Transverse colon (tissue), 4 donors: ENCODE measurements at places on chromosomes 11 and 22. TPM values are rescaled to one million over a fixed set of nuclear protein-coding genes. Genes with fewer than 3 reads are reported as not detected.
A peak's percentile ranks its signal among the peaks of the same experiment; 100 is the strongest.

DNA sequence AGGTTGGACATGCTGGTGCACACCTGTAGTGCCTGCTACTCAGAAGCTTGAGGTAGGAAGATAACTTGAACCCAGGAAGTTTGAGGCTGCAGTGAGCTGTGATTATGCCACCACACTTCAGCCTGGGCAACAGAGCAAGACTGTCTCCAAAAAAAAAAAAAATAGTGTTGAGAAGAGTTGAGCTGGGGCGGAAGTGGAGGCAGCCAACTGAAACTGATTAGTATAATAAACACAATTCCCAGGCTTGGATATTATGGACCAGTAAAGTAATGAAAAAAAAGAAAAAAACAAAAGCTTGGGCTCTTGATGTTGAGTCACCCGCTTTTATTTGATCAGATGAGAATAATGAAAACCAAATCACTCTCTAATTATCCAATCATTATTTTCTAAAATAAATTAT is 21.0 kb downstream of the LDLRAD3 start:
- DNase-seq, result no peak
- no peak overlapping the region for H3K27ac ChIP-seq
- no peaks in the 10 kb centered on the region for H3K27me3 ChIP-seq
- H3K36me3 ChIP-seq, result no peaks in the 10 kb centered on the region
- no peak overlapping the region for H3K4me3 ChIP-seq

GRCh38 chr22:45321827-45322226 is 12.1 kb downstream of the FAM118A start:
- H3K4me3 ChIP-seq, result no peak overlapping the region
- H3K36me3 ChIP-seq, result peaks cover 21% of the 10 kb centered on the region
- H3K27me3 ChIP-seq, result no peaks in the 10 kb centered on the region
- peaks cover 30% of the 10 kb centered on the region for H3K4me1 ChIP-seq

The UPK3A gene
- not detected for total RNA-seq

- peaks cover 4% of the 10 kb centered on the region for H3K27me3 ChIP-seq
- no peaks in the 10 kb centered on the region for H3K4me1 ChIP-seq
- H3K4me3 ChIP-seq, result no peak overlapping the region
- DNase-seq, result no peak
- H3K36me3 ChIP-seq, result no peaks in the 10 kb centered on the region
These were observed 447.4 kb downstream of the BRD1 start for GRCh38 chr22:49380095-49380827.

DNA sequence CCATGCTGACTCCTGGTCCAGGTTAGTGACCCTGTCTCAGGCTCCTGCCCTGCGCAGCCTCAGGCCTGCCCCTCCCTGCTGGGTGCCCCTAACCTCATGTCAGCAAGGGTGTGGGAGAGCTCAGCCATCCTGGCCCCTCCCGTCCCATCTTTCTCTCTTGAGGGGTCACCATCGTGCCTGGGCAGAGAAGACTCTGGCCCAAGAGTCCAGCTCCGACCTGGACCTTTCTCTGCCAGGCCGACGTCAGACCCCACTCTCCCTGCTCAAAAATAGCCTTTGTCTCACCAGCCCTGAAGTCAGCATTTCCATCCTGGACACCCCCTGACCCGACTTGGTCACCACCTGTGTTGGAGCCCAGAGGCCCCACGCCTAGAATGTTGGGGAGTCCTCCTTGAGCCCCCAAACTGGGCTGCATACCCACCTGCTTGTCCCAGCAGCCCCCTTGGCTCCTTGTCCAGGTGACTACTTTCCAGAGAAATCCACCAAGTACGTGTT is 4.9 kb downstream of the SCGB1C1 start:
- no peak overlapping the region for H3K4me3 ChIP-seq
- no peaks in the 10 kb centered on the region for H3K36me3 ChIP-seq
- H3K27ac ChIP-seq, result no peak overlapping the region
- DNase-seq, result no peak
- no peaks in the 10 kb centered on the region for H3K27me3 ChIP-seq

DNA sequence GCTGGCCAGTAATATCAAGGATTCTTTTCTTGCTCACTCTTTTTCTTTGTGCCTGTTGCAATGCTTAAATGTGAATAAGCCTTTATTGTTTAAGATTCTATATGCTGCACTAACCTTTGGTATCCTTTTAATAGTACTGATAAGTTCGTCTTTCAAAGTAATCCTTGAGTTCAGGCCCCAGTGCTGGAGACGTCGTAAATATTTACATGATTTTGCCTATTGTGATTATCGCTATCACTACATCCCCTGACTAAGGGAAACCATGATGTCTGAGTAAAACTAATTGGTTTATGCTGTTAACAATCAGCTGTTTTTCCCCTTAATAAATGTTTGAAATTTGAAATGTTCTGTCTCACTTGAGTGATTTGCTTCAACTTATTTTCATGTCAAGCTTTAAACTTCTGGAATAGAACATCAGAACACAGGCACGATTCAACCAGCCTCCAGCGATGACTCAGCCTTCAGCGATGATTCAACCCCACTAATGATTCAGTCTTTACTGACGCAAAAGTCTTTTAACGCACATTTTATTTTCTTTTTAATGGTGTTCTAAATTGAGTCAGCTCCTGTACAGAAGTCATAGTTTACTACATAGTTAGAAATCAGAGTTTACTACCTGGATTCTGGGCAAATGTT is 3.9 kb downstream of the HTATIP2 start:
- no peaks in the 10 kb centered on the region for H3K36me3 ChIP-seq
- H3K4me3 ChIP-seq, result no peak overlapping the region
- DNase-seq, result peak; percentile 49
- H3K4me1 ChIP-seq, result no peaks in the 10 kb centered on the region
- H3K27me3 ChIP-seq, result no peaks in the 10 kb centered on the region

GRCh38 chr11:202490-202889 is 4.7 kb downstream of the BET1L start:
- H3K27ac ChIP-seq, result no peak overlapping the region
- no peak overlapping the region for H3K4me3 ChIP-seq
- no peak for DNase-seq

The SNX32 gene
- 10.0 TPM for total RNA-seq

The PHLDA2 gene
- not detected for total RNA-seq

DNA sequence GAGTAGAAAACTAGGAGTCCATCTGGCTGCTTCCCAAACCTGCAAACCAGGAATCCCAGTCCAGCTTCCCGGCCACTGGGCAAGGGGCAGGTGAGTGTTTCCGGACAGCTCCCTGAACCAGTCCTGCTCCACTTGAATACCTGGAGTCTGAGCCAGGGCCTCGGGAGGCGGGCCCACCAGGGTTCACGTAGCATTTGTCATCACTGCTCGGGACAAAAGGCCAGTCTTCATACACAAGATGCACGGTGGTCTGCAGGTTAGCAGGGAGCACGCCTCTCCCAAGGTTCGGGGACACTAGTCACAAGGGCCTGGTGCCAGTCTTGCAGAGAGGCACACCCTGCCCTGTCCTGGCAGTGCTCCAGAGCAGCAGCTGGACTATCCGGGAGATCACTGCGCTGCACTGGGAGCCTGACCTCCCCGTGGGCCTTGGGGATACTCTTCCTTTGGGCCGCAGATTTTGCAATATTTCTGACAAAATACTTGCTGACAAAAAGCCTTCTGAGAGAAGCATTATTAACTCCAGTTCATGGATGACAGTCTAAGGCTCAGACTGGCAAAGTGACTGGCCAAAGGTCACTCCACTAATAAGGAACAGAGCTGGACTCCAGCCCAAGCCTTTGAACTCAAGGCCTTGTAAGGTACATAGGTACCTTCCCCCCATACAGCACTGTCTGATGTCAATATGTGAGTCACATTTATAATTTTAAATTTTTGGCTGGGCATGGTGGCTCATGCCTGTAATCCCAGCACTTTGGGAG is 25.1 kb downstream of the CD6 start:
- peaks cover 5% of the 10 kb centered on the region for H3K27me3 ChIP-seq
- no peaks in the 10 kb centered on the region for H3K36me3 ChIP-seq
- peak; percentile 62 for DNase-seq
- no peak overlapping the region for H3K27ac ChIP-seq
- no peak overlapping the region for H3K4me3 ChIP-seq

The TRPM5 gene
- 7.5 TPM for total RNA-seq

The SYT9 gene
- 0.14 TPM for total RNA-seq

The PGR gene
- 8.0 TPM for total RNA-seq

GRCh38 chr11:68312780-68313573 is 586 bp downstream of the LRP5 start:
- H3K27ac ChIP-seq, result peak overlapping the region; percentile 90
- H3K4me3 ChIP-seq, result peak overlapping the region; percentile 86
- no peaks in the 10 kb centered on the region for H3K27me3 ChIP-seq
- H3K4me1 ChIP-seq, result peaks cover 47% of the 10 kb centered on the region
- no peaks in the 10 kb centered on the region for H3K36me3 ChIP-seq
- DNase-seq, result no peak

GRCh38 chr11:2553198-2553597 is 108.4 kb downstream of the KCNQ1 start:
- DNase-seq, result no peak
- no peaks in the 10 kb centered on the region for H3K27me3 ChIP-seq
- H3K36me3 ChIP-seq, result no peaks in the 10 kb centered on the region
- H3K27ac ChIP-seq, result no peak overlapping the region
- no peak overlapping the region for H3K4me3 ChIP-seq

The DTX4 gene
- total RNA-seq, result 78.2 TPM

DNA sequence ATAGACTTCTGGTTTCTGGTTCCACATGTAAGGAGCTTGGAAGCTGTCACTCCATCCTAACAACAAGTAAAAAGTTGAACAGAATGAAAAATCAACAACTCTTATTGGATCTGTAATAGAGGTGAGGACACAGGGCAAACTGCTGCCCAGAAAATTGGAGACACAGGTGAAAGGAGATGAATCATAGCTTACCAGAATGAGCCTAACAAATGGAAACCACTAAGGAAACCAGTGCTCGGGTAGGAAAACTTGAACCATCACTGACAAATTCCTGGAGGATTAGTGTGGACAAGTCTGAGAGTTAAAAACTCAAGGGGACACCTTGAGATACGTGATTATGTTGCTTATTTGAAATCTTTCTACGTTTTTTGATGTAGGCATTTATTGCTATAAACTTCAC is 52.1 kb downstream of the GDPD4 start:
- H3K36me3 ChIP-seq, result no peaks in the 10 kb centered on the region
- no peak overlapping the region for H3K4me3 ChIP-seq
- no peaks in the 10 kb centered on the region for H3K4me1 ChIP-seq
- no peaks in the 10 kb centered on the region for H3K27me3 ChIP-seq
- no peak for DNase-seq
- no peak overlapping the region for H3K27ac ChIP-seq

The SEC14L2 gene
- 4.5 TPM for total RNA-seq

The BRSK2 gene
- 1.8 TPM for total RNA-seq

GRCh38 chr11:1256257-1257045 is 33.6 kb downstream of the MUC5B start:
- no peak overlapping the region for H3K4me3 ChIP-seq
- no peak for DNase-seq
- H3K27me3 ChIP-seq, result no peaks in the 10 kb centered on the region
- no peaks in the 10 kb centered on the region for H3K4me1 ChIP-seq
- H3K27ac ChIP-seq, result no peak overlapping the region
- no peaks in the 10 kb centered on the region for H3K36me3 ChIP-seq

DNA sequence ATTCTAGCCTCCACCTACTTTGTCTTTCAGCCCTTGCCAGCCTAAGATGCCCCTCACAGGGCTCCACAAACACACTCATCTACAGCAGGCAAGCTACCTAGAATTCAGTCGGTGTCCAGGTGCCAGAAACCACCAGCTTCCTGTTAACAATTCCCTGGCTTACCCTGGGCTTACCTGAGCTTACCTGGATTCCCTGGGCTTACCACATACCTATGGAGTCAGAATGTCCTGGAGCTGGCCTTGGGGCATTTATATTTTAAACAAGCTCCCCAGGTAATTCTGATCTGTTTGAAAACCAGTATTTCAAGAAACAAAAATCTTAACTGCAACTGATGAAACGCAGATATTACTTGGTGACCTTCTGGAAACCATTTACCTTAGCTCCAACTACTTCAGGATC is 123.6 kb downstream of the SLC1A2 start:
- H3K27ac ChIP-seq, result no peak overlapping the region
- H3K27me3 ChIP-seq, result no peaks in the 10 kb centered on the region
- no peaks in the 10 kb centered on the region for H3K4me1 ChIP-seq
- no peaks in the 10 kb centered on the region for H3K36me3 ChIP-seq

GRCh38 chr22:47775686-47776085 is 1013.2 kb downstream of the TBC1D22A start:
- no peaks in the 10 kb centered on the region for H3K36me3 ChIP-seq
- H3K27ac ChIP-seq, result no peak overlapping the region
- H3K27me3 ChIP-seq, result no peaks in the 10 kb centered on the region
- no peak for DNase-seq
- H3K4me1 ChIP-seq, result no peaks in the 10 kb centered on the region
- no peak overlapping the region for H3K4me3 ChIP-seq

DNA sequence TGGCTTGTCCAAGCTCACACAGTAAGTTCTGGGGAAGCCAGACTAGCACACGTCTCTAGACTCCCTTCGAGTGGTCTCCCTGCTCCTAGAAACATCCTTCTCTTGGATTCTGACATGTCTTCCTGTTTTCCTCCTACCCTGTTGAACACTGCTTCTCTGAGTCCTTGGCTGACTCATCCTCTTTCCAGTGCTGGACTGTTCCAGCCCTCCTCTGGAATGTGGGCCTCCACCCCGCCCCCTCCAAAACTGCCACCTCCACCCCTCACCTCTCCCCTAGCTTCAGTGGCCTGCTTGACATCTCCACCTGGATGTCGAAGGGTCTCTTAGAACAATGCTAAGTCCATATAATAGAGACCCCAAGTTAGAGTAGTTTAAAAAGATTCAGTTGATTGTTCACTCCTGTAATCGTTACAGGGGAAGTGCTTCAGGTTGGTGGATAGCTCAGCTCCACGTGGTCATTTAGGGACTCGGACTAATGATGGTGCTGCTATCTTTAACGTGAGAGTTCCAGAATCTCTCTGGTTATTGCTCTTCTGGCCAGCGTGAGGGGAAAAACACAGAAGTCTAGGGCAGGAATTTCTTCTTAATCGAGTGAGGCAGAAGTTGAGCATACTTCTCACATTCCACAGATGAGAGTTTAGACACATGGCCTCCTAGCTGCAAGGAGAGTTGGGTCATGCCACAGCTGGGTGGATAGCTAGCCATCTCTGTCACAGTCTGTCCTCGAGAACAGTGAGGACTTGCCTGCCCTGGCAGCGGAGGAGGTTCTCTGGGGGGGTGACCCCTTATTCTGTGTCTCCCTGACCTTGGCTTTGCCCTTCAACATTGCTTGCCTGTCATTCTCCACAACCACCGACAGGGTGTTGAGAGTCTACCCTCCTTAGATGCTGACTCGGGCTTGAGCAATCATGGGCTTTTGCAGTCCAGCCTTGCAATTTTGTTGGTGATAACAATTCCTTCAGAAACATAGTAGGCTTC is 4.7 kb upstream of the C11orf96 start:
- H3K27me3 ChIP-seq, result peaks cover 35% of the 10 kb centered on the region
- peak overlapping the region; percentile 60 for H3K27ac ChIP-seq
- H3K36me3 ChIP-seq, result no peaks in the 10 kb centered on the region
- no peak overlapping the region for H3K4me3 ChIP-seq

GRCh38 chr22:33389936-33390335 is 331.8 kb upstream of the SYN3 start:
- no peak for DNase-seq
- H3K36me3 ChIP-seq, result no peaks in the 10 kb centered on the region
- no peak overlapping the region for H3K4me3 ChIP-seq
- peaks cover 6% of the 10 kb centered on the region for H3K4me1 ChIP-seq
- H3K27me3 ChIP-seq, result no peaks in the 10 kb centered on the region
